ENCODE measurements at places on chromosomes 2 and 18.

DNA sequence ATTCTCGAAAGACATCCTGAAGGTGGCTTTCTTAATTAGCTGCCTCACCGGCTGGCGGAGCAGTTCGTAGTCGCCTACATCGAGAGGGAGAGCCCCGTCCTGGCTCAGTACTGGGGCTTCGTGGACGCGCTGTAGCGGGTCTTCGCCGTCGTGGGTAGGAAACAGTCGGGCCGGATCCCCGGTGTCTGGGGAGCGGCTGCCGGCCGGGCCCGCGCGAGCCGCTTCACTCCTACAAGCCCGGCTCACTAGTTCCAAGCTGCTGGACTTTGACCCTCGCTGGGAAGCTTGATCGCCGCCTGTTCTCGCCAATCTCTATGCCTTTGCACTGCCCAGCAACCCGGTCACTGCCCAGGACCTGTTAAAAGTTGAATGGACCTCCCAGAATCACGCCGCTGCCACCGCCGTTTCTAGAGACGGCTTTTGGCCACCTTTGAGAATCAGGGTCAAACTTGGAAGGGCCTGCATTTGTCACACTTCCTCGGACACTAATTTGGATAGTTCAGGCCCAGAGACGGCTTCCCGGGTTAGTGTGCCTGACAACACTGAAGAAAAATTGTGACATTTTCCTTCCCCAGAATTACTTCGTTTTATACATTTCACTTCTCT is 41.4 kb upstream of the AKAIN1 start:
- DNase-seq = peak; percentile 39

- DNase-seq = peak; percentile 100
Measured at GRCh38 chr2:43086451-43087221, 139.8 kb downstream of the ZFP36L2 start.

DNA sequence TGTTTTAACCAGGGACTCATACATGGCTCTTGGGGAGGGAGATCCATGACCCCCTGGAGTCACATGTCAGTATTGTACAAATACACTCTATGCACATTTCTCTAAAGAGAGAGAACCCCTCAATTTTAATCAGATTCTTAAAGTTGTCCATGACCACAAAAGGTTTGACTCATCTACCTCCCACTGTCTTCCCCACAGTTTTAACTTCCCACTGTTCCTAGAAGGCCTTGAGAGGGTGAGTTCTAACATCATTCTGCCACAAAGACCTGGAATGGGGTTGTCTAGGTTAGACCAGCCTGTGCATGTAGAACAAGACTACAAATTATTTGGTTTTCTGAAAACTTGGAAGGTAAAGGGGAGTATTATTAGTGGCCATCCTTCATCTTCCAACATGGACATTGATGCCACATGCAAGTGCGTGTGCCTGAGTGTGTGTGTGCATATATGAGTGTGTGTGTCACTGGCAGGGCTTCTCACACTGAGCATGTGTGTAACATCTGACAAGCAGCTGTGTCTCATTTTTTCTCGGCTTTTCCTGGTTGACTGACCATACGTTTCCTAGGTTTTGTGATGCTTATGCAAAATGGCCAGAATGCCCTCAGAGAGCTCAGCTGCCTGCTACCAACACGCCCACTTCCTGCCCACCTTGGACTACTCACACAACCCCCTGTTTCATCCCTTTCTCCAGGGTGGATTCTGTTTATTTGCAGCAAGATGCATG is 94.6 kb upstream of the LGALSL start:
- DNase-seq = no peak

GRCh38 chr2:156797832-156798231 is 361.7 kb downstream of the GPD2 start:
- DNase-seq = no peak

GRCh38 chr18:24657444-24657842 is 197.0 kb downstream of the HRH4 start:
- no peak for DNase-seq

GRCh38 chr2:238747114-238747513 is 100.8 kb upstream of the TWIST2 start:
- DNase-seq = no peak

GRCh38 chr2:165471349-165471950 is 2.0 kb downstream of the CSRNP3 start:
- DNase-seq = no peak

- no peak for DNase-seq
Measured at GRCh38 chr2:187302116-187302515, 145.9 kb downstream of the CALCRL start.

DNA sequence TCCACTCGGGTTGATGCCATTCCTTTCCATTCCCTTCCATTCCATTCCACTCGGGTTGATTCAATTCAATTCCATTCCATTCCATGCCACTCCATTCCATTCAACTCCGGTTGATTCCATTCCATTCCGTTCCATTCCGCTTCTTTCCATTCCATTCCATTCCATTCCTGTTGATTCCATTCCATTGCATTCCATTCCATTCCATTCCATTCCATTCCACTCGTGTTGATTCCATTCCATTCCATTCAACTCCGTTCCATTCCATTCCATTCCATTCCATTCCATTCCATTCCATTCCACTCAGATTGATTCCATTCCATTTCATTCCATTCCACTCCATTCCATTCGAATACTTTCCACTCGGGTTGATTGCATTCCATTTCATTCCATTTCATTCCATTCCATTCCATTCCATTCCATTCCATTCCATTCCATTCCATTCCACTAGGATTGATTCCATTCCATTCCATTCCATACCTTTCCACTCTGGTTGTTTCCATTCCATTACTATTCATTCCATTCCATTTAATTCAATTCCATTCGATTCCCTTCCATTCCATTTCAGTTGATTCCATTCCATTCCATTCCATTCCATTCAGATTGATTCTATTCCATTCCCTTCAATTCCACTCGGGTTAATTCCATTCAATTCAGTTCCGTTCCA is 1141.8 kb downstream of the RPIA start:
- DNase-seq = peak; percentile 30

DNA sequence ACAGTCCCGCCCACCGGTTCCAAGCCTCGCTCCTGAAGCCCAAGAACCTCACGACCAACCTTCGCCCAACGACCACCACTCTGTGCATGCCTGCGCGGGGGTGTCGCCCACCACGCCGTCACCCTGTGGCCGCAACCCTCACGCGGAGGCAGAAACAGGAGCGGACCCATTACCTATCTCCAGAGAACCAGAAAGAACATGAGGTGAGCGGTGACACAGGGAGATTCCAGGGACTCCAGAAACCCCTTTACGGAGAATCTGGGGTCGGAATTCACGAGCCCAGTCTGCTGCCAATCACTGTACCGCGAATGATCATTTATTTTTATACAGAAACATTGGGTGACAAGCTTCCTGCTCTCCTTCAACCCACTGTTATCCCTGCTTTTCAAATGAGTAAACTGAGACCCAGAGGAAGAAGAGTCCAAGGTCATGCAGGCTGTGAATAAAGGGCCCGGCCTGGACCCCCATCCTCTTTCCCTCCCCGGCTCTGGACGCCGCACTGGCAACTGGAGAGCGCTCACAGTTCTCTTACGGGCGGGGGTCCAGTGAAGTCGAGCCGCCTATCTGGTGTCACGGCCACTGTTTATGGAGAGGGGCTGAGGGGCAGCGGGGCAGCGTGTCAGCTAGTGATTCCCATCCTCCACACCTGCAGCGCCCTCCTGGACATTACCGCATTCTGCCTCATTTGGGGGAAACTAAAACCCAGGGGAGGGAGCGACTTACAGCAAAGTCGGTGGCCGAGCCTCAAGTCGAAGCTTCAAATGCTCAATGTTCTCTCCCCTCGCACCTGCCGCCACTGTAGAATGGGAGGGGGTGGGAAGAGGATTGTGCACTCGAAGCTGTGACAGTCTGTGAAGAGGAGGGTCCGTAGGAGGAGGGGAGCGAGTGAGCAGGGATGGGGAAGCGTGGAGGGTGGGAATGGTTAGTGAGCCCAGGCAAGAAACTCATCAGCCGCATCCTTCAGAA is 723 bp upstream of the SLC30A3 start:
- DNase-seq = no peak

GRCh38 chr2:2714408-2714807 is 383.3 kb upstream of the MYT1L start:
- no peak for DNase-seq

DNA sequence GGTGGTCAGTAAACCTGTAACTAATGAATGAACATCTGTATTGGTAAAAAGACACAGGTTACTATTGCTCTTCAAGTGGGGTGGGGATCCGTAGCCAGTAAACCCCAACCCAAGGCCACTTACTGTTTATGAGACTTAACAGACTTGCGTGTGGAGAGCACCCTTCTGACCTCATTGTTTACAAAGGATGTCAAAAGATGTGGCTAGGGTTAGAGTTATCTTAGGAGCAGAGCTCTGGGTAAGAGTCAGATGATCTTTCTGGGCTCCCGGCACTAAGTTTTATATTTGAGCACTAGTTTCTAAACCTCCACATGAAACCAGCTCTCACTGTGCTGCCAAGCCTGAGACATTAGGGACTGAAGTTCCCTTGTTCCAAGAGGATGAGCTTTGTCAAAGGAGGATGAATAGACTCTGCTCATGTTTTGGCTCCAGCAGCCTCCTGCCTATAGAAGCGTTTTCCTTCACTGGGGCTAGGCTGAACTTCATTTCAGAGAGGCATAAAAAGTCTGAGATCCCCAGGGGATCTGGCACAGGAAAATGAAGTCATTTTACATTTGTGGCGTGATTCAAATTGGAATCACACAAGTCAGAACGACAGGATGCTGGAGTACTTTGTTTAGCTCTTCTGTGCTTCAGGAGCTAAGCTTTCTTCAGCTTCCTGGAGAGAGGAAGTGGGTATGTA is 403.1 kb upstream of the TRIB2 start:
- DNase-seq = no peak

GRCh38 chr18:59085126-59085794 is 54.4 kb upstream of the SEC11C start:
- no peak for DNase-seq

DNA sequence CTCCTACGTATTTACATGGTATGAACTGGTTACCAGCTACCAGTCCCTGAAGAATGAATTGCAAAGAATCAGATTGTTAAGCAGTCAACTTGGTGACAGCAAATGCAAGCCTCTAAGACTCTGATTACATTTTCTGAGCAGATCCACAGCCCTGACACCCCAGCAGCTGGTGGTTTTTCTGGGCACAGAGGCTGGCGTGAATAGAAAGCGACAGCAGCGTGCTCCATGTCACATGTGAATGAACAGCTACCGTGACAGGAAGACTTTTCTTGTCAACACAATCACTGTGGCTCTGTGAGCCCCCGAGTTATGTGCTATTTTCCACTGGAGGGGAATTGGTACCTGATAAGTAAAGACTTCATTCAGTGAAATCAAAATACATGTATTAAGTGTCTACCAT is 93.2 kb upstream of the CBLN2 start:
- DNase-seq = no peak

DNA sequence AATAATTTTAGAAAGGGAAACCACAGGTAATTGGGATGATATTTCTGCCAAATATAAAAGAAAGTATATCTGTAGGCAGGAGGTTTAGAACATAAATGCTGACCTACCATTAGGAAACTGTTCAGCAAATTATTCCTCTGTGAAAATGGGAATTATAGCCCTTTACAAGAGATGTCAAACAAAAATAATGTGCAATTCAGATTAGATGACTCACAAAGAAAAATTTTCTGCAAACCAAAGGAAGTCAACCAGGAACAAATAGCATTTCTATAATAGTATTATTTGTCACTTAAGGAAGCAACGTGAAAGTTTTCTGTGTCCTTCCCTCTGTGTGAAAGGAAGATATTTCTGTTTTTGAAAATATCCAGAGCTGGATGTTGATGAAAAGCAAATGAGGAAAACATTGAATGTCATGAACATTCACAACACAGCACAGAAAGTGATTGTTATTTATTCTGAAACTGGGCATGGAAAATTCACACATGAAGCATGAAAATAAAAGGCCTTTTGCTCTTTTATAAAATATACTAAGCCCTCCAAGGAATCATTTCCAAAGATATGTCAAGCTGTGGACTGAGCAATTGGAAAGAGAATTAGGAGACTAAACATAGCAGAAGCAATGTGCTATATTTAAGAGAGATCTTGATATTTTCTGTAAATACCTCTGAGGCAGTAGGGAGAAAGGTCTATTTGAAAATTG is 57.9 kb upstream of the SPHKAP start:
- peak; percentile 2 for DNase-seq

DNA sequence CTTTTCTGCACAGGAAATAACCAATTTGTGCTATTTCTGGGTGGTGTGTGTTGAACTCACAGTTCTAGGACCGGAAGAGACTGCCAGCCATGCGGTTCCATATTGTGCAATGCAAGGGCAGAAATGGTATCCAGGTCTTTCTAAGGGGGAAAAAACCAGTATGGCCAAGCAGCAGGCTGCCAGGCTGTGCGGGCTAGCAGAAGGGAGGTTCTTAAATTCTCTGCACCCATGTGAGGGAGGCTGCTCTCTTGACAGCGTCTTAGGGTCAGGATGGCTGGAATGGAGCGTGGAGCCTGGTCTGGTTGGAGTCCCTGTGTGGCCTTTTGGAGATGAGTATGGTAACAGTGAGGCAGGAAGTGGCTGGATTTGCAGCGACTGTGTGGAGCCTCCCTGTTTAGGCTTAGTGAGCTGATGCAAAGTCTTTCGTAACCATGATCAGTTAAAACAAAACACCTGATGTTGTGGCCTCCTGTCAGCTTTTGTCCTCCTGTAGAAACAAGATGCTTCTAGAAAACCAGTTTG is 52.6 kb downstream of the NCK2 start:
- peak; percentile 80 for DNase-seq

- no peak for DNase-seq
Measured at GRCh38 chr2:30736461-30737325, 70.6 kb downstream of the CAPN13 start.

GRCh38 chr18:59233017-59233410 is 13.1 kb downstream of the GRP start:
- peak; percentile 7 for DNase-seq

DNA sequence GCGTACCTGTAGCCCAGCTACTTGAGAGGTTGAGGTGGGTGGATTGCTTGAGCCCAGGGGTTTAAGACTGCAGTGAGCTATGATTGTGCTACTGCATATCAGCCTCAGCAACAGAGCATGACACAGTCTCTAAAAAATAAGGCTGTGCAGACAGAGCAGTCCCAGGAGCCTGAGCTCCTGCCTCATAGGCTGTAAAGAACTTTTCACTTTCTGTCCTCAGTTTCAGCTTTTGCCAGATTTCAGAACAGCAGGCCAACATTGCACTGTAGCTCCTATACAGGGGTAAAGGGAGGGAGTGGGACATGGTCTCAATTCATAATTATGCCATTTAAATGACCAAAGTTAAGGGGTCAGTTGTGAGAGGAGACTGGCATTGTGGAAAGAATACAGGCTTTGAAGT is 150.6 kb downstream of the GALNT1 start:
- no peak for DNase-seq

- no peak for DNase-seq
Measured at GRCh38 chr2:71811157-71811556, 336.5 kb downstream of the CYP26B1 start.

DNA sequence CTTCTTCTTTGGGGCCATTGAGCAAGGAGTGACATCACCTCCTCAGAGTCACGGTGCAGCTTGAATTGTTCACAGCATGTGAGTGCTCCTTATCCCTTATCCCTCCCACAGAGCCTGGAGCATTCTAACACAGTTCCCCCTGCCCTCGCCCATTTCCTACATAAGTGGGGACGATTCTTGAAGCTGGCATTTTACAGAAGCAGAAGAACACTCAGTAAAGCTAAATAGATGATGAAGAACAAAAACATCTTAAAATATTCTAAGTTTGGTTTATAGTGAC is 135.8 kb upstream of the APCDD1 start:
- DNase-seq = no peak

GRCh38 chr2:141654311-141654710 is 476.5 kb downstream of the LRP1B start:
- no peak for DNase-seq

- DNase-seq = no peak
Measured at GRCh38 chr2:144328938-144329337, 191.0 kb downstream of the ZEB2 start.

- DNase-seq = no peak
Measured at GRCh38 chr18:50331691-50332090, 43.2 kb upstream of the SKA1 start.

Data from iris pigment epithelial cell (primary cell).